ENCODE measurements at places on chromosomes 12 and 14. TPM values are rescaled to one million over a fixed set of nuclear protein-coding genes. Genes with fewer than 3 reads are reported as not detected.
A peak's percentile ranks its signal among the peaks of the same experiment; 100 is the strongest.

The CISTR gene
- total RNA-seq, result not detected

The BATF gene
- total RNA-seq, result 47.9 TPM

The DUSP6 gene
- total RNA-seq, result 15.6 TPM

The EML1 gene
- total RNA-seq, result 0.36 TPM

DNA sequence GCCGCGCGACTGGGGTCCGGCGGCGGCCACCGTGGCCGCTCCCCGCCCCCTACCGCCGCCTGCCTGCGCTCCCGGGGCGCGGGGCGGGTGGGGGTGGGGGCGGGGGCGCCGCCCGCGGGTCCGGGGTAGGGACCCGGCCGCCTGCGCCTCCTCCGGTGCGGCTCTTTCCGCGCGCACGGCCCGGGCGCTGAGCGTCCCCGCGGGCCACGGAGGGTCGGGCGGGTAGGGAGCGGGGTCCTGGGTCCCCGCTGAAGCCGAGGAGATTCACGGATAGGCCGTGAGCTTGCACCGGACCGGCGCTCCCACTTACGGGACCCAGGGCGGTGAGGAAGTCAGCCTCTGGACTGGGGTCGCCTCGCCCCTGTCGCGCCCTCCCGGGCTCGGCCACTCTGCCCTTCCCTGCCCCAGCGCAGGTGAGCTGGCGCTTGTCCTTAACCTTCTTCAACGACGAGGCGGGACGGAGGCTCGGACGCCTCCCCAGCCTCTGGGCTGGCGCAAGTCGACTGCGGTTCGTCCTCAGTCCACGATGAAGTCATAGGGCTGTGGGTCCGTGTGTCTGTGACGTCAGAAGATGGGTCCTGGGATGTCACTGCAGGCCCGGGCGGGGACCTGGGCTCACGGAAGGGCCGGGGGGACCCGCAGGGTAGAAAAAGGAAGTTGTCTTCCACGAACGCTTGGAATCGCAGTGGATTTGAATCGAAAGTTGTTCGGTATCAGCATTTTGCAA, 514 bp downstream of the FBXO34 start:
- peaks cover 5% of the 10 kb centered on the region for H3K36me3 ChIP-seq
- peak overlapping the region; percentile 85 for H3K4me3 ChIP-seq
- peak overlapping the region; percentile 91 for H3K27ac ChIP-seq

- no peaks in the 10 kb centered on the region for H3K36me3 ChIP-seq
- no peak overlapping the region for H3K4me3 ChIP-seq
- peaks cover 8% of the 10 kb centered on the region for H3K4me1 ChIP-seq
- DNase-seq, result no peak
Observed at GRCh38 chr14:101400830-101401229, 160.5 kb upstream of the DIO3 start.

GRCh38 chr12:3568695-3569094, 77.7 kb downstream of the PRMT8 start:
- H3K4me1 ChIP-seq, result peaks cover 2% of the 10 kb centered on the region
- no peak for DNase-seq
- H3K36me3 ChIP-seq, result no peaks in the 10 kb centered on the region
- H3K4me3 ChIP-seq, result no peak overlapping the region

GRCh38 chr12:51683763-51684357, 92.8 kb downstream of the SCN8A start:
- no peaks in the 10 kb centered on the region for H3K27me3 ChIP-seq
- H3K27ac ChIP-seq, result no peak overlapping the region
- no peak overlapping the region for H3K4me3 ChIP-seq
- no peak for DNase-seq
- peaks cover 8% of the 10 kb centered on the region for H3K4me1 ChIP-seq
